ENCODE measurements at places on chromosomes 7 and 10.

- no peak for DNase-seq
These were observed 113.9 kb downstream of the FZD1 start for GRCh38 chr7:91378131-91378530.

DNA sequence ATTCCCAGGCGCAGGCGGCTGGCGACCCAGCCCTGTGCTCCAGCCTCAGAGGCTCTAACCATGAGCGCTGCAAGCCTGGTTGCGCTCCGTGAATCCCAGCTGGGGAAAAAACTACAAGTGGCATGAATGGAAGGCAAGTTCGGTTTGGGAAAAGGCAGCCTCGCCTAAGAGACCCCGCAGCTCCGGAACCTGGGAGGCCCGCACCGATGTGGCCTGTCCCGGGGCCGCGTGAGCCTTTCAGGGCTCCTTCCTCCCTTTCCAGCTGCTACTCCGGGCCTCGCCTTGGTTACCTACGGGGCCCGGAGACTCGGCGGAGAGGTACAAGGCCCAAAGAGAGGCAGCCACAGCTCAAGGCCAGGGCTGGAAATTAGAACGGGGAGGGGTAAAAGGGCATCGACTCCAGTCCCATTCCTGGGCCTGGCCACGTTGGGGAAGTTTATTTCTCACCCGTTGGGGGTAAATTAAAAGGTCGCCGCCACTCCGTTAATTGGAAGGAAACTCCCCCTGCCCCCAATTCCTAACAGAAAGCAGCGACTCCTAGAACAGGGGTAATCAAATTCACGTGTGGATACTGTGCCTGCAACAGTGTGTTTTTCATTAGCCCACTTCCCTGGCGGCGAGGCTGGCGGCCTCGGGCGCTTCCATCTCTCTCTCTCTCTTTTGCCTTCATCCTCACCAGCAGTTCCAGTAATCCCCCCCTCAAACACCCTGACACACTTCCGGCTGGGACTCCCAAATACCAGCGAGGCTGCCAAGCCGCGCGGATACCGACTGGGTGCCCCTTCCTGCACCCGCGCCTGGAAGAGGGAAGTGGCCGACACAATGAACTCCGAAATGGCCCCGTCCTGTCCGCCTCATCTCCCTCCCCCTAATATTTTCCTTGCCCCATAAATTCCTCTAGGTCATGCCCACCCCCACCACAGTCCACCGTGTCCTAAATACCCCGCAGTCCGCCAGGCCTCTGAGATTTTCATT is 1.5 kb upstream of the HOXA9 start:
- DNase-seq, result no peak

DNA sequence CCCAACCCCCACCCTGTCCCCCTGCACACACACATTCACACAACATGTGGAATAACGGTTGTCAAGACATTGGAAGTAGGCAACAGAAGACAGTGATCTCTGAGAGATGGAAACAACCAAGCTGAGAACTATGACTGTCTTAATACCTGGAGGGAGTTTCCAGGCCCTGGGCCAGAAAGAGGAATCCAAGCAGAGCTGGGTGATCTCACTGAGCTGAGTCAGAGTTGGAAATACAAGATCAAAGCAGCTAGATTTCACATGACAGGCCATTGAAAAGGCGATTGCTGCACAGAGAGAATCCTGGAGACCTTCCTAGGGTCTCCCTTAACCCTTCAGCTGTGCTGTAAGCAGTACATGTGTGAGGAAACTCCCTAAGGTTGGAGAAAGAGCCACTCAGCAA is 165.8 kb upstream of the PRSS1 start:
- DNase-seq, result no peak

GRCh38 chr10:74912182-74912581 is 85.8 kb downstream of the KAT6B start:
- DNase-seq, result no peak

DNA sequence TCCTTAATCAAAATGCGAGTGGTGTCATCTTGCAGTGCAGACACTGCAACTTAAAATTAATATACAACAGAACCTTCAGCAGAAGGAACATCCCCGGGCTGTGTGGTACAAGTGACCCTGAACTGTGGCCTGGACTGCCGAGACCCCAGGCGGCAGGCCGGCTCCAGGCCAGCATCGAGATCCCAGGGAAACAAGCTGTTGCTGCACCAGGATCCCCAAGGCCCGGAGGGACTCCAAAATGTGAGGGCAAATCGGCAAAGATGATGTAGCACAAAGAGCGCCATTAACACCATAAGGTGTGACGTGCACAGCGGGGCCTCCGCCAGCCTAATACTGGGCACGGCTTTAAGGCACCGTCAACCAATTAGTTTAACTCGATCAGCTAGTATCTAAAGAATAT is 73.9 kb downstream of the EBF3 start:
- no peak for DNase-seq

DNA sequence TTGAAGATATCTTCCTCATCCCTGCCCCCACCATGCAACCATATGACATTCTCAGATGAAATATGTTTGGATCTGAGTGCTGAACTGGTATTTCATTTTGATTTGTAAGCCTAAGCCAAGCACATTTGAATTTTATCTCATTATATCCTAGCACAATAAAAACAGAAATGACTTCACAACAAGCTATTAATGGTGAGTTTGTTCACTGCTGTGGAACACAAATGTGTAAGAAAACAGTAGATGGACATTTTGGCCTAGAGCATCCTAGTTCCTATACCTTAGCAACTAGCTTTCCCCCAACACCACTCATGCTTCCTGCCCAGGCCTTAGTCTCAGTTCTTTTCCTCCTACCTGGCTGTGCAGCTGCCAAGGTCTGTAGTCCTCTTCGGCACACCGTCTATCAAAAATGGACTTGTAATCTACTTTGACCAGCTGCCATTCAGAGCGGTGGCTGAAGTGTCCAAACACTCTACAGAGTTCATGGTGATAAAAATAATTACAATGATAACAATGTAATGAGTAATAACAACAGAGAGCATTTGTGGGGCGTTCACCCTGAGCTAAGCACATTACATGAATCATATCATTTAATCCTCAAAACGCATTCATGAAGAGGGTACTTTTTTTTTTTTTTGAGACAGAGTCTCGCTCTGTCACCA is 491.9 kb downstream of the SORCS1 start:
- no peak for DNase-seq
